ENCODE measurements at places on chromosomes 1 and 21.

DNA sequence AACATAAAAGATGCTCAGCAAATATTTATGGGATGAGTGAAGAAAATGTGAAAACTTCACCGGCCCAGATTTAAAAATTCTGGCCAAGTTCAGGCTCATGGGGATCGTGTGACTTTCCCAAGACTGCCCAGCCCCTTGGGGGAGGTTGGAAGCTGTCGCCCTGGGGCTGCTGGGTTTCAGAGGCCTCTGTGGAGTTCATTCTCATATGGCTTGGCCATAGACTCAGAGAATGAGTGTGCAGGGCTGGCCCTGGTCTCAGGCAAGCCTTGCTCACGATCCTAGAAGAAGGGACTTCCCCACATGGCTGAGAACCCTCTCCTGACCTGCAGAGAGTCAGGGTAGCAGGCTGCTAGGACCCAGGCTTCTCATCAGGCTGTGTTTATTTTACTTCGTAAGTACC is 24.6 kb downstream of the PADI2 start:
- no peak for DNase-seq

GRCh38 chr1:10707208-10707607 is 89.2 kb downstream of the CASZ1 start:
- no peak for DNase-seq

GRCh38 chr21:41715649-41716281 is 51.1 kb downstream of the RIPK4 start:
- DNase-seq: no peak

GRCh38 chr1:31102501-31102950 is 37.0 kb upstream of the PUM1 start:
- no peak for DNase-seq

DNA sequence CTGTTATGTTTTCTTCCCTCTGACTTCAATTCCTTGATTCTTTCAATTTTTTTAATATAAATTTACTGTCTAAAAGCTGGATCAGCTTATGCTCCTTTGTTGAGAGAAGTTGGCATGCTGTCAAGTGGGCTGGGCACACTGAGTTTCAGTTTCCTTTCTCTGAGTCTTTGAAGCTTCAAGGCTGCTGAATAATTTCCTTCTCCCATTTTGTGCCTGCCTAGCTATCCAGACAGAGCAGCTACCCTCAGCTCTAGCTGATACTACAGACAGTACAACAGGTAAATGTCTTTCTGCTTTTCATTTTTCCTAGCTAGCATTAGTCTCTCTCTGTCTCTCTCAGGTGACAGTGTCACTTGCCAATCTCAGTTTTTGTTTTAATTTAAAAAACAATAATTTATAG is at the start of gene IFI44:
TSS of gene IFI44 (plus strand) at position 204 of the 400 bp plus-strand sequence. CDS start 365 bp downstream, outside the sequence.
- DNase-seq: peak; percentile 74

- DNase-seq: peak; percentile 91
Observed at GRCh38 chr1:42963378-42964043, 4.8 kb upstream of the SLC2A1 start.

- DNase-seq: peak; percentile 68
Observed at GRCh38 chr1:70156529-70157120, 48.8 kb downstream of the LRRC40 start.

DNA sequence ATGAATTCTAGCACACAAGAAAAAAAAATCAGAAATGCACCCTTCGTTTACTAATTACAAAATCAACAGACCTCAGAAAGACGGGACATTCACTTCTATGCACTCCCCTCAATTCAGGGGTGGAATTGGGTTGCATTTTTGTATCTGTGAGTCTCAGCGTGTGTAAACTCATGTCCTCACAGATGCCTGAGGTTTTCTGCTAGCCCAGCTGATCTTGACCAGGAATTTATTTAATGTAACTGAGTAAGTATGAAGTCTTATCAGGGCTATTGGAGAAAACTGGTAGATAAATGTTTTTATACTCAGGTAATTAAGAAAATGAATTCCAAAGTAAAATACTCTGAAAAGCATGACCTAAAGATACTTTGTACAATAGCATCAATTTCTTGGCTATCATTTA is 167.7 kb downstream of the RUNX1 start:
- DNase-seq: peak; percentile 91

GRCh38 chr1:224212618-224213061 is 29.6 kb downstream of the DEGS1 start:
- no peak for DNase-seq

DNA sequence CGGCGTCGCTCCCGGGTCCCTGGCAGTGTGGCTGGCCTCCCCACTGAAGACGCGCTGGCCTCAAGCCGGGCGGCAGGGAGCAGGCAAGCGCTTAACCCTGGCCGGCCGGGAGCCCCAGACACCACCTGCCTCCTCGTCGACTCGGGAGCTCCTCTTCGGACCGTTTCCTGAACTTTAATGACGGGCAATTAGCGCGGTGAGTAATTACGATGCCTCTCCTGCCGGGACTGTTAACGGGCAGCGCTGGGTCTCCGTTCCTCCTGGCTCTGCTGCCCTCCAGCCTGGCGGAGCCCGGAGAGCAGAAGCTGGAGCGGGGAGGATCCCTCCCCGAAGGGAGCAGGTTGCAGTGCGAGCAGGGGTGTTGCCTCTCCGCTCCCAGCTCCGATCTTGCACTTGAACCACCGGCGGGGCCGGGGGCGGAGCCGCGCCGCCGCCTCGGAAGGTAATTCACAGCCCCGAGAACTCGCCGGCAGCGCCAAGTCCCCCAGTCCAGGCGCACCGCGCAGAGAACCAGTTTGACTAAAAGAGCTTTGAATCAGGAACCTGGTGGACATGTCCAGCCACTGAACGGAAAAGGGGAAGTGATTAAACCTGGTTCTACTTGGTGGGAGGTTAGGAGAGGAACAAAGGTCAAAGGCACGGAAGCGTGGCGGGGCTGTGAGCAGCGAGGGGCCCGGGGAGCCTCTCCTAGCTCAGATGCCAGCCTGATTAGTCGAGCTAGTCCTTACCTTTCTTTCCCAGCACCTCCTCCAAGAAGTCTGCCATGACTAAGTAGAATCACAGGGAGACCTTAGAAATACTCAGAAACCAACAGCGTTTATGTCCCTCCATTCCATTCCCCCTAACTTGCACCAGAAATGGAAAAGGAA is 18.3 kb upstream of the PLEKHA6 start:
- DNase-seq: no peak

DNA sequence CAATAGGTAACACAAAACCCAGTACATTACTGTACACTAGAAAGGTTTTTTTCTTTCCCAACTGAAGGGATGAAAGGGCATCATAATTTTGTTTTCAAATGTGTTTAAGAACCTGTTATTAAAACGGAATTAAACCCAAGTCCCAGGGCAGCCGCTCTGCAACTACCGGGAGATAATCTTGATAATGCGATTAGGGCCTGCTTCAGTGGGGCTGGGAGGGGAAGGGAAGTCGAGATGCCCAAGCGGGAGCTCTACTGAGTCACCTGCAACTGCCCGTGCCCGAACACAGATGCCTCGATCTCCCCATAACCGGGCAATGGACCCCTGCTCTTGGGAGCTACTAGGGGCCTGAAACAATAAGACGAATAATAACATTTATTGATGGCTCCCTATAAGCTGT is 61.4 kb downstream of the KAZN start:
- DNase-seq: no peak

- no peak for DNase-seq
Observed at GRCh38 chr1:211683396-211684297, 8.2 kb upstream of the NEK2 start.

DNA sequence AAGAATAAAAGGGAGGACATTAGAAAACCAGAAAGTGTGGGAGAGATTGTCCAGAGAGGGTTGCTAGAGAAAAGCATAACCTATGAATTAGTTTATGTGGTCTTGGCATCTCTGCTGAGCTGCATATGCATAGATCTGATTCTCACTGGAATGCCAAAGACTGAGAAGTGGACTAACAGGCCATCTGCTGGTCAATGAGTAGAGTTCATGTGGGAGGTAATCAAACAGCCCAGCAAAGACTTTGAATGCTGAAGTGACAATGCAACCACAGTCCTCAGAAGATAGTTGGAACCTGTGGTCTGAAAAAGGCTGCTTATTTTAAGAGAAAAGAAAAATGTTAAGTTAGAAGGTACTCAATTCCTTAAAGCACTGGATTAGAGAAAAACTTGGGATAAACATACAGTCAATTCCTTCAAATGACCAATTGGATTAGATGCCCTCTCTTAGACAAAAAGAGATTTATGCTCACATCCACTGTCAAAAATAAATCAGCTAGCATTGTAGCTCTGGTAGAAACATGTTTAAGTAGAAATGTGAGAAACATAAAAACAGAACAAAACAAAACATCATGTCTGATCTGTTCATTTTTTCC is 382.8 kb downstream of the AMY1C start:
- peak; percentile 22 for DNase-seq

DNA sequence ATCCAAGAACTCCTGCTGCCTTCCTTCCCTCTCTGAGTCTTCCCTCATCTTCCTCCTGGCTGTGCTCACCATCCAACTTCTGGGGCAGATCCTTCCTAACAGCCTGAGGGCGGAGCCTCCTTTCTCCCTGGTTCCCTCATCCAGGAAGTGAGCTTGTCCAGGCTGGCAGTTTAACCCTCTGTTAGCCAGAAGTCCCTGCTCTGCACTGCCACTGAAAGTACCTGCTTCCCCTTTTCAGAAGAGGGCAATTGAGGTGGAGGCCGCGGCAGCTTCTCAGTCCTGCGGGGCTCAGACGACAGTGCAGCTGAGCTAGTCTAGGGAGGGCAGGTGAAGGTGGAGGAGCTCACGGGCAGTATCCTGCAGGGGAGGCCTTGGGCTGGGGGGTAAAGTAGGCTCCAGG is 149.1 kb downstream of the FCRL5 start:
- DNase-seq: peak; percentile 39

DNA sequence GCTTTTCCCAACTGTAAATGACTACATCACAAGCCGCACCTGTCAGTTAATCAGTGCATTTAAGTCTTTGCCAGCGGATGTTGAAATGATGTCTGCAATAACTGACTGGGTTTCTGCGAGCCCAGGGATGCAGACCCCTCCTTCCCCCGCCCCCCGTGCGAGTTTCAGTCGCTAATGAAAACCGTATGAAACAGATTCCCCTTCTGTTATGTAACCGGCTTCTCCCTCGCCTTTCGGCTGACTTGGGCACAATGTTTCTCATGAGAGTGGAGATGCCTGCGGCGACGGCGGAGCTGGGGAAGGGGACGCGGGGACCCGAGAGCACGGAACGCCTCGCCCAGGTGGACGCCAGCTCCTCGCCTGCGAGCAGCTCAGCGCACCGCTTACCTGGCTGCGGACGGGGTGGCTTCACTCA is 753 bp downstream of the KCNJ6 start:
- no peak for DNase-seq

- no peak for DNase-seq
Observed at GRCh38 chr21:25387665-25388064, 219.6 kb downstream of the MRPL39 start.

GRCh38 chr1:21265644-21266043 is 24.6 kb downstream of the ECE1 start:
- DNase-seq: no peak

DNA sequence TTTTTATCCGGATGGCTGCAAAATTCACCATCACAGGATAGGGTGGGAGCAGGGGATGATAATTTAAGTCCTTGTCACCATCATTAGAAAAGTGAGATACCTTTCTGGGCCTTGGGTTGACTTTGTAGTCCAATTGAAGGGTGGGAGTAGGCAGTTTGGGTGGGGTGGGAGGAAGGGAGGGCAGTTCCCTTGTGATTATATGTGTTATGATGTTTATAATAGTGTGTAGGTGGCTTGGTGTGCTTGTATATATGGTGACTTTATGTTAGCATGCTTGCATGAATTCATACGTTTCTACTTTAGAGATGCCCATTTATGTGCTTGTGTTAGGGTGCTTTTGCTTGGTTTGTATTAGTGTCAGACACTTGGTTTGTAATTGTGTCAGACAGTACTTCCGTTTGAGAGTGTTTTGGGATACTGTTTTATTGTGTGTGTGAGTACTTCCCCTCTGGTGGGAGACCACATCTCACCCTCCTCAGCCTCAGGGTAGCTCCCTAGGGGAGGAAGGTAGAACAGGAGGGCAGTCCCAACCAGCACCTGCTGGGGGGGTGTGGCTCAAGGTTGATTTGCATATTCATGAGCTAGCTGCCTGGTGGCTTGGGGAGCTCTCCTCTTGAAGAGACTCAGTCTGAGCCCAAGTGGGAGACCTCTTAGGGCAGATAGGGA is 6.3 kb upstream of the POU3F1 start:
- DNase-seq: no peak

GRCh38 chr1:150564051-150564991 is 15.1 kb downstream of the MCL1 start:
- peak; percentile 59 for DNase-seq

DNA sequence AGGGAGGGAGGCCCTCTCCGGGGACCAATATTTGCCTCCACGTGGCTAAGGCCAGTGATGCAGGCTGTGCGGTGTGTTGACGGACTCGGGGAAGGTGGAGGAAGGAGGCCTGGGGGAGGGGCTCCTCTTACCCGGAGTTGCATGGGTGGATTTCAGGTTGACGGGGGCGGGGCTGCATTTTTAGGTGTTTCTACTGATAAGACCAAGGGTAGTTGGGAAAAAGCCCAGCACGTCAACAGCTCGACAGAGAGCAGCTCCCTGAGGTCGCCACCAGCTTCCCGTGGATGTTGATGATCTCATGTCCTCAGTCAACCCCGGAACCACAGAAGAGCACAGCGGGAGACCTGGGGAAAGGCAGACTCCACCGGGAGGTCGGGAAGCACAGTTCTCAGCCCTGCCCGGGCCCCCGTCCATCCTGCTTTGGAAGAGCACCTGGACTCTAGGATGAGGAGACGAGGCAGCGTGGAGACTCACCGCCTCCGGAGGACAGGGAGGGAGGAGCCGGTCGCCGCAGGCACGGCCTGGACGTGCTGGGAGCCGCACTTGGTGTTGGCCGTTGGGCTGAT is 32.9 kb upstream of the COL6A1 start:
- no peak for DNase-seq

DNA sequence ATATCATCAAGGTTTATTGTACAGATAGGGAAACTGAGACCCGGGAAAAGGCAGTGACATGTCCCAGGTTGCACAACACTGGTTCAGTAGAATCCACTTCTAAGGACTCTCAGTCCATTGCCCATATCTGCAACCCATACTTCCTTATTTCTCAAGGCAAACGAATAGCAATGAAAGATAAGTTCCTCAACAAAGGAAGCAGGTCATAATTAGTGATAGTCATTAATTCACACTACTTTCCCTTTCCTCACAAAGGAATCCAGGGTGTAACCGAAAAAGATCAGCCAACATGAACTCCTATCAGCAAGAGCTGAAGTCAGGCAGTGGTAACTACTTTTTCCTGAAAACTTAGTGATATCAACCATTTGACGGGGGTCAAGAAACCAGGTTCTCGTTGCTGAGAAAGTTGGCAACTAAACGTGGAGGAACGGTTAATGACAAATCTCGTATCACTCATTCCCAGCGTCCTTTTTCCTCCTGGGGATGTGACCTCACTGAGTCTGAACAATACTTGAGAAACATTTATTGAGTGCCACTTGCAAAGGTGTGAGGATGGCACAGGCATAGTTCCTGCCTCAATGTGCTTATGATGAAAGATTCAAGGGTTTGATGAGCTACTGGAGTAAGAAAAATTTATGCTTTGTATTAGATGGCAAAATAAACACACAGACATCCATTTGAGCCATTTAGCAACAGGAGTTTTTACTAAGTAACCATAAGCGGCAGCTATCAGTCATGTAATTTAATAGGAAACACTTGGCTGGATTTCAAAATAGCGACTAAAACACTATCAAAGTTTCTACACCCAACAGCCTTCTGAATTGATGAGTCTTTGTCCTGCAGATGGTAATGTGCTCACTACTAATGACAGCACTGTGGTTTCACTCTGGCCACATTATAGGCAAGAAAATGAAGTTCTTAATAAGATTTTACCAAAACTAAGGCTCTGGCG is 82.3 kb downstream of the PLPP3 start:
- no peak for DNase-seq

GRCh38 chr1:206089341-206089740 is 27.8 kb downstream of the AVPR1B start:
- DNase-seq: no peak

GRCh38 chr1:92356956-92357355 is 58.1 kb downstream of the RPAP2 start:
- DNase-seq: peak; percentile 5
